ENCODE measurements at places on chromosomes 1 and 21.

DNA sequence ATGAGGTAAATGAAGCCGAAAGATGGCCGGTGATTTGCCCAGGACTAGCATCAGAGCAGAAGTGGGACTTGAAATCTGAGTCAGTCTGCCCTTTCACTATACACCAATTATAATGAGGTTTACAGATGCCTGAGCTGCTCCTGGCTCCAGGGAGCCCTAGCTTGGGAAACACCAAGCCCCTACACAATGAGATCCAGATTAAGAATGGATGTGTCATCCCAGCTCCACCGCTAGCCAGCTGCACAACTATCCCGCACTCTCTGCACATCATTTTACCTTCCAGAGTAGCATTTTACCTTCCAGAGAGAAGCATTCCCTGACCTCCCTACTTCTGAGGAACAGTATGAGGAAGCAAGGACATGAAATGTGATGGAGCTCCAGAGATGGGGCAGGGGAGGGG, 27.0 kb downstream of the SERTAD4 start:
- DNase-seq, result peak; percentile 93

DNA sequence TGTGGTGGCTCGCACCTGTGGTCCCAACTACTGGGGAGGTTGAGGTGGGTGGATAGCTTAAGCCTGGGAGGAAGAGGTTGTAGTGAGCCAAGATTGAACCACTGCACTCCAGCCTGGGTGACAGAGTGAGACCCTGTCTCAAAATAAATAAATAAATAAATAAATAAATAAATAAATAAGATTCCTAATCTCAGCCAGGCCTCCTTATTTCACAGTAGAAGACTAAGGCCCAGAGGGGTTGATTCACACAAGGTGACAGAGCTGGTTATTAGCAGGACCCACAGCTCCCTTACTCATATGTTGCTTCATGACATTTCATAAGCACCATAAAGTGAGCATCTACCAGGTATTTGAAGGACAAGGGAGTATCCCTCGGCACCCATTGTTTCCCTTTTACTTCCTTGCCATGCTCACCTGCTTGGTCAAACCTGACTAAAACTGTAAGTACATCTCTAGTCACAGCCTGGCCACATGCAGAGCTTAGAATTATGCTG, 32.7 kb downstream of the ALG14 start:
- no peak for DNase-seq

DNA sequence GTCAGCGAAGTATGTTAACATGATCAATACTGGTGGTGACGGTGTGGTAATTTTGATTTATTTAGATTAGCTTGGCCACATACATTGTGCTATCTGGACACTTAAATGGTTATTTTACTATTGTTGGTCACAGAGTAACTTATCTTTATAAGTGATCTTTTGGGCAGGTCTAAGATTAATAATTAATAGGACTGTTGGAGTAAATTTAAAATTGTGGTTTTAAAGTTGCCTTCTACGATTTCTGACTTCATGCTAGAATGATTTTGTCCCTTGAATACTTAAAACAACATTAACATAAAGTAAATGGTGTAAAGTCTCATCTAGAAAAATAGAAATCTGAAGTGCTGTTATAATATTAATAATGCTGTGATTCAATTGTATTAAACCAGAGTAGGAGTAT, 14.7 kb downstream of the SRRM1 start:
- DNase-seq, result no peak

- no peak for DNase-seq
Measured at GRCh38 chr1:169696273-169697100, 14.9 kb downstream of the SELL start.

- peak; percentile 21 for DNase-seq
Measured at GRCh38 chr21:15659753-15660422, 69.9 kb upstream of the USP25 start.
